Activated naive CD4-positive, alpha-beta T cell (primary cell): ENCODE measurements at places on chromosomes 2 and 18.

- no peak for DNase-seq
Observed at GRCh38 chr2:187429989-187430388, 18.1 kb downstream of the CALCRL start.

DNA sequence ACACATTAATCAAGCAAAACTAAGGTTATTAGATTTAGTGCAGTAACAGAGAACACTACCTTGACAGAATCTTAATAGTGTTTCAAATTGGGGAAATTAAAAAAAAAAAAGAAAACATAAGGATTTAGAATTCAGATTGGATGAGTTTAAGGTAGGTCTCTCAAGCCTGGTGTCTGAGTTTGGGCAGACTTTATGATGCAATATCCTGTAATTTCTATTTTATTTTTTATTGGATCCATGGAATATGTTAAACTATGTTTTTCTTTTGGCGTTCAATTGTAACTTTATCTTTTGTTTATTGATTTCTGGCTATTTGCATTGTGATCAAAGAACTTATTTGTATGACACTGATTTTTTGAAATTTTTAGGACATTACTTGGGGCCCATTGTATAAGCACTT is 394.1 kb upstream of the NETO1 start:
- no peak for DNase-seq

DNA sequence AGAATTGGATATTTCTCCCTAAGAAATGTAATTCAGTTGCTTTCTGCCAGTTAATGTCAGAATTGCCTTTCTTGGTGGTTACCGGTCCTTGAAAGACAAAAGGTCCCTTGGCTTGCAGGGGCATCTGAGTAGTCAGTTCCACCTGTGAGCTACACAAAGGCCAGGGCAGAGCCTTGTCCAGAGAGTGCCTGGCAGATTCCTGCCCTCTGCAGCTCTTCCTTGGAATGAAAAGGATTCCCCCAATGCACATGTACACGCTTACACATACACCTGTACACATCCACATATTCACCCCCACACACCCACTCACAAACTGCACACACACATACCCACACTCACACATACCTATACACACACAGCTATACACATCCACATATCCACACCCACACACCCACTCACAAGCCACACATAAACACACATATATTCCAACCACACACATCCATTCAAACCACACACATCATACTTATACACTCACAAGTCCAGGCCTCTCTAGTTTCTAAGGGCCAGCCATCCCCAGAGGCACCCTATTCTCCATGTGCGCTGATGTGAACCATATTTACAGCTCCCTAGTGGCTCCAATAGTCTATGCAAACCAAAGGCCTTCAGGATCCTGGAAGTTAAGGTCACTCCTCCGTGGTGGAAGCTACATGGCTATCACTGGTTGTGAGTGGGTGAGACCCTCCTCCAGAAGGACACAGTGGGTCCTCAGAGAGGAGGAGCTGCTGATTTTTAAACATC is 9.6 kb downstream of the CYRIA start:
- DNase-seq, result no peak

- no peak for DNase-seq
Observed at GRCh38 chr2:80311304-80311703, 6.8 kb upstream of the LRRTM1 start.

DNA sequence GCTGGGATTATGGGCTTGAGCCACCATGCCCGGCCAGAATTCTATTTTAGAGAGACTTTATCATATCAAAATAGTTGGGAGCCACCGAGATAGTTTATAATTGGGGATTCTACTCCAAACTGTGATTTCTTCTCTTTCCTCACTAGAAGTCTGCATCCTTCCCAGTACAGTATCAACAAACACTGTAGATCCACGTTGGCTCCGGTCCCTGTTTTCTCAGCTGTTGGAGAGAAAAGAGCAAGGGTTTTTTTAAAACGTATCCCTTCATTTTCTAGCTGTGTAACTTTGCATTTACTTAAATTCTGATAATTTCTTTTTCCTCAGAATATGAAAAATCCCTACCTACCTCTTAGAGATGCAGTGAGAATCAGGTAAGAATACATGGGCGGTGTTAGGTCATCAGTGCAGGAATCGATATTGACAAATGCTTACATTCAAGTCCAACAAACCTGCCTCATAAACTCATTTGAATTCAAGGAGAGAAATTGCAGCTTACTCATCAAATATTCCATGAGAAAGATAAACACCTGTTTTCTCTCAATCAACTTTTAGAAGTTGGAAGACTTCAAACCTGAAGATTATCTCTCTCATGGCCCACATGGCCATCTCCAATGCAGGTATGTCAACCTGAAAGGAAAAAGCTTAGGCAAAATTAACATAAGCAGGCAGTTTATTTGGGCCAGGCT is 17.7 kb upstream of the PDCL3 start:
- no peak for DNase-seq

DNA sequence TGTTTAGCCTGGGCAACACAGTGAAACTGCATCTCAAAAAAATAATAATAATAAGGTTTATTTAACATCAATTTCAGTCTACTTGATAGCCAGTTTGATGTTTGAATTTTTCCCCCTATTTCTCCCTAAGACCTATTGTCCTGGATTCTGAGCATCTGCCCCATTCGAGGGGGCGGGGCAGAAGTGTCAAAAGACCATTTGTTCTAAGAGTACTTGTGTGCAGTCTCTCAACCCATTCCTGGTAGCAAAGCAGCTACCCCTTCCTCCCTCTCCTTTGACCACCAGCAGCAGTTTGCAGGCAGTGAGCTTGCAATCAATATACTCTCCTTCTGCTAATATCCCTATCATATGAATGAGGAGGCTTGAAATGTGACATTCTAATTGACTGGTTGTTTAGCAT is 71.9 kb downstream of the VWC2L start:
- DNase-seq, result no peak

GRCh38 chr2:53652131-53652530 is 115.5 kb upstream of the CHAC2 start:
- no peak for DNase-seq

DNA sequence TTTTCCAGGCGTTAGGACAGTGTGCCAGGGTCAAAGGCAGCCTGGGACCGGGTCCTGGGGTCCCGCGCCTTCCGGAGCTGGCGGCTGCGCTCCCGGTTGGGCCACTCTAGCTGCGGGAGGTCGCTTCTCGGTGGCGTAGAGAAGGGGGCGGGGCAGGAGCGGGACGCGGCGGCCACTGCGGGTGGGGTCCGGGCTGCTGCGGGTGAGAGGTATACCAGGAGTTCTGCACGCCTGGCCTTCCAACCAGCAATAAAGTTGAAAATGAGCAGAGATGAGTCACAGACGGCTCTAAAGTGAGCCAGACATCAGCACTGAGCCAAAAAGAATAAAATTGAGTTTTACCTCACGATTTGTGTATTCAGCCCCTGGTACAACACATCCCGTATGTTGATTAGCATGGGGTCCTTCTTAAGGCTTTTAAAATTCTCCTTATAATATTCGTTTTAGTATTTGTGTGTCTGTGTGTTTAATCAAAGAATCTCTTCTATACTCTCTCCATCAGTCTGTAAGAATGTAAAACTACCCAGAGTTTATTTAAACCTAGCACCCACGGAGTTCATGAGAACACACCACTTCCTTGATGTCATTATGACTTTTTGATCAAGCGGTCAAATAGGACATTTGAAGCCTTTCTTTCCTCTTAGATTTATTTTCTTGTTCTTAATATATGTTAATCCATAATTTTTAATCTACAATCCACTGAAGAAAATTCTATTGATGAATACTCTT is at the start of gene C1GALT1C1L:
Gene C1GALT1C1L (minus strand): TSS at position 108 of the 729 bp plus-strand sequence. CDS start 107 bp downstream, at position 1.
- DNase-seq, result no peak

- DNase-seq, result no peak
Observed at GRCh38 chr18:63949068-63949737, at the start of gene HMSD. HMSD (plus strand) TSS chr18:63949301; CDS start chr18:63953456, 4,155 bp downstream.

DNA sequence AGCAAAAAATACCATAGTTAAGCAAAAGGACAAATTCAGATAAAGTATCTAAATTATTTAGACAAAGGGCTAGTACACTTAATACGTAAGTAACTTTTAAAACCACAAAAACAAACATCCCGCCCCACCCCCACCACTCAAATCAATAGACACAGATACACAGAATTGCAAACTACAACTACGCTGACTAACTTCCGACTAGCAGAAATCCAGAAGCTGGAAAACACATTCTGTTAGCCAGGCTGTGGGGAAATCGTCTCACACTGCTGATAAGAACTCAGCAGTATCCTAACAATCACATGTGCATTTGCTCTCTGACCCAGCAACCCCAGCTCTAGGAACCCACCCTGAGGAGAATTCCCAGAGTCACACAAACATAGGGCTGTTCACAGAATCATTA is 16.6 kb downstream of the FAM168B start:
- no peak for DNase-seq

- DNase-seq, result no peak
Observed at GRCh38 chr2:120820263-120820952, 84.7 kb downstream of the GLI2 start.

DNA sequence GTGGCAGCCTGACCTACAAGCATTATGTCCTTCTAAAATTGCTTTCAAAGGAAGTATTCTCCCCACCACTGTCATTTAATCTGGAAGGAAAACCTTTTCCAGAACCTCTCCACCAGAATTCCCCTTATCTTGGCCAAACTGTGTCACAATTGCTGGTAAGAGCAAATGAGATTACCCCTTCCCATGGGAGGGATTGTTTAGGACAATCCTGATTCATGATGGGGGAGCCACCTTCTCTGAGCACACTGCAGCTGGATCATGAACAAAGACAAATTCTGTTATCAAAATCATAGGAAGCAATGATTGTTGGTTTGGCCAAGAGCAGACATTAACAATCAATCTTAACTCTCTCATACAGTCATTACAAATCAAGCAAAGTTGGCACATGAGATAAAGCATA is 18.1 kb upstream of the ATOH8 start:
- DNase-seq, result no peak

- DNase-seq, result no peak
Observed at GRCh38 chr2:46275995-46276394, 21.2 kb upstream of the EPAS1 start.

DNA sequence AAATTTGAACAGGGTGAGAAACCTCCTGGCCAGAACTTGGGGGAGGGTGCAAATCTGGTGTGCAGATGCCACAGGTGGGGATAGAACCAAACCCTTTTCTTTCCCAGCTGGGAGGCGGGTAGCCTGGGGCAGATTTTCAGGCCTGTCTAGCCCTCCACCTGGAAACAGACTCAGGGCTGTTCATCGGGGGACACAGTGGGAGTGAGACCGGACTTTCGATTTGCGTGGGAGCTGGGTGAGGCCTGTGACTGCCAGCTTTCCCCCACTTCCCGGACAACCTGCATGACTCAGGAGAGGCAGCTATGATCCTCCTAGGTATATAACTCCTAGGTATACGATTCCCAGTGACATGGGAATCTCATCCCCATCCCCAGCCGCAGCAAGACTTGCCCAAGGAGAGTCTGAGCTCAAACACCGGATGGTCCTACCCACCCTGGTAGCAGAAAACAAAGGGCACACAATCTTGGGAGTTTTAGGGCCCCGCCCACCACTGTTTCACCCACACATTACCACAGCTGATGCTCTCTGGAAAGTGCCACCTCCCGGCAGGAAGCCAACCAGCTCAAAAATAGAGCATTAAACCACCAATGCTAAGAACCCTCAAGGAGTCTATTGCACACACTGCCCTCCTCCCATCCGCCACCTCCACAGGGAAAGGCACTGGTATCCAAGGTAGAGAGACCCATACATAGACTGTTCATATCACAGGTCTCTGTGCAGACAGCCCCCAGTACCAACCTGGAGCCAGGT is 92.5 kb downstream of the BARD1 start:
- DNase-seq, result no peak

DNA sequence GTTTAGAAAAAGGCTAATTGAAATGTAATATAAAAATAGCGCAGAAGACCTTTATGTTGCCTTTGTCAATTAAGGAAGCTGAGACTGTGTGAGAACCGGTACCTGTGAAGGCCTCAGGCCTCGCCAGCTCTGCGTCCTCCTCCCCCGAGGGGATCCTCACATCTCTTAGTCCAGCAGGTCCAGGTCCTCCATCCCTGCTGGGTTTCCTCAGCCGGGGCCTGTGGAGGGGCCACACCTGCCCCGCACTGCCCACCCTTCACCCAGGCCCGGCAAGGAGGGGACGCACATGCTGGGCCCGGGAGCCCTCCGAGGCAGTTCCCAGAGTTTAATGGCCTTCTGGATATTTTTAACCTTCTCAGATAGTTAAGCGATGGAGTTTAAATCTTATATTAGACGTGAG is 3.5 kb downstream of the KCNG2 start:
- DNase-seq, result no peak

DNA sequence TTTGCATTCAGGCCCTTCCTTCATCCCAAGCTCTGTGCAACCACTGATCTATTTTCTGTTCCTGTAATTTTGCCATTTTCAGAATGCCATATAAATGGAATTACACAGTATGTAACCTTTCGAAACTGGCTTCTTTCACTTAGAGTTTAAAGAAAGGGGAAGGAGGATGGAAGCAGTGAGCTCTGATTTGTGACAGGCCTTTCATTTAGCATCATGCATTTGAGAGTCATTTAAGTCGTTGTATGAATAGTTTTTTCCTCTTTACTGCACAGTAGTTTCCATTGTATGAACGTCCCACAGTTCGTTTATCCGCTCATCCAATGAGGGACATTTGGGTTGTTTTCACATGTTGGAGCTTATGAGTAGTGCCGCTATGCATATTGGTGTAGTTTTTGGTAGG is 67.0 kb downstream of the LBH start:
- no peak for DNase-seq

DNA sequence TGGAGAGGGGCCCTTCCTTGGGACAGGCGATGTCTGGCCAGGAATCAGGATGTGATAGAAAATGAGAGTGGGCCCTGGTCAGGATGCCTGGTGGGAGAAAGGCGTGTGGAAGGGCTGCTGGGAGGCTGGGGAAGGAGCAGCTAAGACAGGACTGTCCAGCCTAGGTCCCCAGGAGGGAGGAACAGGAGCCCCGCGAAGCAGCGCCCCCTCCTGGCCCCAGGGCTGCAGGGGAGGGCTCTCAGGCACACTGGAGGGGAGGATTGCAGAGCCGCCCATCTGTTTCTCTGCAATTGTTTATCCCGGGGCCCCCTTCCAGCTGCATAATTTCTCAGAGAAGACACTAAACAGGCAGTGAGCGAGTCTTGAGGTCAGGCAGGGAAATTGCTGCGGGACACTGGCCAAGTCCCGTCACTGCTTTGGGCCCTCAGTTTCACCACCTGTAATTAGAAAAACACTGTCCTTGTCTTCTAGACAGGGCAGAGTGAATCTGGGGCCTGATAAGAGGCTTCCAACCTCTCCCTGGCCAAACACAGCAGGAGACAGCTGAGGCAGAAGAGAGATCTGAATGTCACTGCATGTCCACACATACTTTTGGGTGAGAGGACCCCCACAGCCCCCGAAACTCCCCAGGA is 3.9 kb upstream of the NPPC start:
- no peak for DNase-seq

- DNase-seq, result no peak
Observed at GRCh38 chr2:8216397-8216796, 465.5 kb upstream of the ID2 start.

- no peak for DNase-seq
Observed at GRCh38 chr2:31088504-31089195, 49.6 kb downstream of the GALNT14 start.

DNA sequence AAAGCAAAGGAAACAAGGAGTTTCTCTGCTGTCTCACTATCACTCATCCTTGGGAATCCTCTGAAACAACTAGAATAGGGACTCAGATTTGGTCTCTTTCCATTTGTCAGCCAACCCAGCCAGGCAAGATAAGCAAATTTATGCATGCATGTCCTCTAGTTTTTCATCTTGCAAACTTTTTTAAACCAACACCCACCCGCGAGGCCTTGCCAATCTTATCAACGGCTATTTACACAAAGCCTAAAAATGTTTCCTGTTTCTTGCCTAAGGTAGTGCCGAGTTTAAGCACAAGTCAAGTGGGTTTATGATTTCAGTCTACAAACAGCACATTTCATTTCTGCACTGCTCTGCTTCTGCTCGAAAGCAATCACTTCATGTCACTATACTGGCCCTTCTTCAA is 240.9 kb downstream of the STK39 start:
- no peak for DNase-seq
